AG08396 (cell line): ENCODE measurements at places on chromosomes 13 and 19.

- no peak for DNase-seq
Observed at GRCh38 chr19:43450545-43450997, 14.8 kb downstream of the LYPD3 start.

DNA sequence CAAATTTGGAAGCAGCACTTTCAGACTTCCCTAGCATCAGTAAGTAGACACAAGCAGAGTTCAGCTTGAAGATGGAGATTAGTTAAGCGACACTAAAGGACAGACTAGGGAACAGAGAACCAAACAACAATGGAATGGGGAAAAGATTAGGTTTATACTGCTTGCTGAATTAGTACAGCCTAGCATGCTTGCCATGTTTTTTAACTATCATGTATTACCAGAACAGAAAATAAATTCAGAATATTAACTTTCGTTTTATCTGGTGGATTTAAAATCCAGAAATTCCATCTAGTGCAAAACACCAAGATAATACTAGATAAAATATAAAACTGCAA, 451.5 kb upstream of the SLC10A2 start:
- no peak for DNase-seq

GRCh38 chr19:38543807-38544568, 73.8 kb downstream of the MAP4K1 start:
- DNase-seq = peak; percentile 92

- DNase-seq = no peak
Observed at GRCh38 chr13:43158516-43158915, 135.1 kb downstream of the DNAJC15 start.

DNA sequence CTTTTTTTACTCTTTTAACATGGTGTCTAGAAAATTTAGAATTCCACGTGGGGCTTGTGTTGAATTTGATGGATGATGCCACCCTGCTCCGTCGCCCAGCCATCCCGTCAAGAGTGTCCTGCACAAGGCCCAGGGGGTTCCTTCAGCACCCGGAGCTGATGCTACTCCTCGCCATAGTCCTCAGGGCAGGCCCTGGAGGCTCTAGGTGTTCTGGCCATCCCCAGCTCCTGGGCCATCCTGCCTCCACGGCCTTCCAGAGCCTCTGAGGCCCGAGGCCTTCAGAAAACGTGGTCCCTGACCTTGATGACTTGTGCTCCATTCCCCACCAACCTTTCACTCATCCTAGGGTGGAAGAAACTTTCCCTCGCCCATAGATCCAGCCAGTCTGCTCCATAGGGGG, 3.3 kb downstream of the AKT1S1 start:
- no peak for DNase-seq

- peak; percentile 83 for DNase-seq
Observed at GRCh38 chr19:54191011-54191810, at the start of gene TSEN34. Gene TSEN34, plus strand, starts transcription at chr19:54191308. Its CDS starts 57 bp downstream, at chr19:54191365.

GRCh38 chr13:101202590-101202989, 213.7 kb downstream of the NALCN start:
- no peak for DNase-seq

DNA sequence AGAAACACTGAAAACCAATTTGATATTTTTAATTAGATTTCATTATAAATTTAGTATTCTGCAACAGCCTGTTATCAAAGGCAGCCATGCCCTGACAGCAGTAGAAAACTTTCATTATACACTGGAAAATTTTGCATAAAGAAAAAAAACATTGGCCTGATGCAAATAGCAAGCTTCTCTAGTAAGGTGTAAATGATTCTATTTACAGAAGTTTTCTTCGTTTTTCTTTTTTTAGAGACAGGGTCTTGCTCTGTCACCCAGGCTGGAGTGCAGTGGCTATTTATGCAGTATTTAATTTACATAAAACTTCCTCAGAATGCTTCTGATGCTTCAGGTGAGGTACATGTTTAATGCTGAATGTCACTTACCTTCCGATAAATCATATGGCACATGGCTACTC, 67.0 kb downstream of the ABCC4 start:
- no peak for DNase-seq

- DNase-seq = no peak
Observed at GRCh38 chr19:45314708-45315245, 7.9 kb downstream of the CKM start.

DNA sequence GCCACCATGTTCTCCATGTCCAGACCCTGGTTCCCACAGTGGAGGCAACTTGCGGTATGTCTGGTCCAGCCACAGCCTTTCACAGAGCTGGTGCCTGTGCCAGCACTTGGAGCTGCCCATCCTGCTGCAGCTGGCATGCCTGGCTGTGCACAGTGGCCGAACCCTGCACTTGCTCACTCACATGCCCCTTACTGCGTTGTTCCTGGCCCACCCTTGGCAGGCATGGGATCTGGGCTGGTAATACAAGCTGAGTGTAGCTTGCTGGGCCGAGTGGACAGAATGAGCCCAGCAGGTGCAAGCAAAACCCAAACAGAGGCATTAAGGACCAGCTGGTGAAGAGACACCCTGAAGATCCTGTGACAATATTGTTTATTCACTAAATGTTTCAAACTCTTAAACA, 583.9 kb upstream of the SLITRK6 start:
- no peak for DNase-seq

- DNase-seq = peak; percentile 82
Observed at GRCh38 chr19:41324921-41325639, 15.1 kb downstream of the CCDC97 start.

DNA sequence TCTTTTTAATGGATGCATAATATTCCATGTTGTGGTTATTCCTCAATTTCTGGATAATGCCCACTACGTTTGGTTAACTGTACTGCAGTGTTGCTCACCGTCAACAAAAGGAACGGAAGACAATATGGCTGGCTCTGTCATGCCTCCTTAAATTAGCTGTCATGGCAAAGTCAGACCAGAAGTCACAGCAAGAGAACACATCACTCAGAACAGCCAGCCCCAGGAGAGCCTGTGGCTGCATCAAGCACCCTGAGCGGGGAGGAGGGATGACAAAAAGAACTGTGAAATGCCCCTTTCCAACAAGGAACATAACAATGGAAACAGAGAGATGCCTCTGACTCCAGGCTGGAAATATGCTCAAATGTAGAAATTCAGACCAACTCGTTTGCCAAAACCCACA, 366.0 kb upstream of the ZNF507 start:
- DNase-seq = no peak
